Cerebellar nuclear complex (tissue), 1 donor: ENCODE measurements at places on chromosomes 7 and 10.

DNA sequence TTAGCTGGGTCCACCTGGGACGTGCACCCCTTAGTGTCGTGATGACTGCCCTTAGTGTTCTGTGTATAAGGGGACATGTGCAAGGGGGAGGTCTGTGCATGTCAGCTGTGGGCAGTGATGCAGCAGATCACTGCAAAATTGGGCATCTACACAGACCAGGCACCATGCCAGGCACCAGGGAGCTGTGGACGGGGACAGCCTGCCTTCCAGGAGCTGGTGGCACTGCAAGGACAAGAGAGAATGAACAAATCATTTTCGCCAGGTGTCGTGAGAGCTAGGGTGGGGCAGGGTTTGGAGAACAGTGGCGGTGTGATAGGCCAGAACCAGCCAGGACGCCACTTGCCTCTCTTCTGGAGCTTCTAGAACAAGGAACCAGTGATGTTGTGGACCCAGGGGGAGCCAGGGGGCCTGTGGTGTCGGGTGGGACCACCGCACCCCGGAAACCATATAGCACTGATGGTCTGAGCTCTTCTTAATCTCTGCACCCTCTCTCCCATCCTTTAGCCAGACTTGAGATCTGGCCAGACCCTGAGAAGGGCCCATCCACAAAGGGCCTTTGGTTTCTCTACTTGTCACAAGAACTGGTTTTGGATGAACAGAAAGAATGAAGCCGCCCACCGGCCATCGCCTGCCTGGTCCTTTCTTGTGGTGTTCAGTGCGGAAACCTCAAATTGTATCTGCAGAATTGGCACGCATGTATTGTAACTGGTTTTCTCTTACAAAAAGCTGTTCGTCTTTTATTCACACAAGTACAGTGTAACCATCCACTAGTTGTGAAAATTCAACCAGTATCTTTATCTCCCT lies 30.7 kb downstream of the PRF1 start:
- DNase-seq: no peak

DNA sequence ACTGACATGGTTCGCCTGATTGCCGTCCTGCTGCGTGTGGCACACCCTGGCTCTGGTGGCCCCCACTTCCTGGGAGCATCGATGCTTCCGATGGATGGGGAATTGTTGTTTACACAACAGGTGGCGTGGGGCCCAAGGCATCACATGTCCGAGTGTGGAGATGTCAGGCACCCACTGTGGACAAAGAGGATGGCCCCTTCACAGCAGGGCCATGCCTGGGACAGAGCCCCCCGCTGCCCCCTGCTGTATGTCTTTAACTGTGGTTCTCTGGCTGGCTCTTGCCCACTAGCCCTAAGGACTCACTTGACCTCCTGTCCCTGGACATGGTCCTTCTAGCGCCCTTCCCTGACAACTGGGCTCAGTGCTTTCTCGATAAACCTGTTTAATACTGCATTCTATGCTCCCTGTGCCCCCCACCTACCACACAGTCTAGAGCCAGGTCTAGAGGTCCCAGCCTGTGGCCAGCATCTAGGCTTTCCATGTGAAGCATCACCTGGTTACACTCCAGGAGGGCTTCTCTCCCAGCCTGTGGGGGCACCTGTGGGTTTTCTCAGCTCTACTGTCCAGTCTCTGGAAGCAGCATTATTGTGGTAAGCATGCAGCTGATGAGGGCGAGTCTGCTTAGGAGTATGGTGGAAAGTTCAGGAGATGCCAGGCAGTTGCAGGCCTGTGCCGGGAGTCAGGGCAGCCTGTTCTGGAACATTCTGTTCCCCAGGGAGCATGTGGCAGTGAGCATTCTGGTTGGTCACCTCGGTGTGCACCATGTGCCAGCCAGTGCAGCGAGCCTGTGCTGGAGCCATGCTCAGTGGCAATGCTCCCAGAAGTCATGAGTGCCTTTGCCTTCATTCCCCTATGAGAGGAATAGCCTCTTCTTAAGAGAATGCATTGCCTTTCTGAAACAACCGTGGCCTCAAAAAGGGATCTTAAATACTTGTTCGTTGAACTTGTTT lies 10.4 kb downstream of the ADCY1 start:
- DNase-seq: no peak

DNA sequence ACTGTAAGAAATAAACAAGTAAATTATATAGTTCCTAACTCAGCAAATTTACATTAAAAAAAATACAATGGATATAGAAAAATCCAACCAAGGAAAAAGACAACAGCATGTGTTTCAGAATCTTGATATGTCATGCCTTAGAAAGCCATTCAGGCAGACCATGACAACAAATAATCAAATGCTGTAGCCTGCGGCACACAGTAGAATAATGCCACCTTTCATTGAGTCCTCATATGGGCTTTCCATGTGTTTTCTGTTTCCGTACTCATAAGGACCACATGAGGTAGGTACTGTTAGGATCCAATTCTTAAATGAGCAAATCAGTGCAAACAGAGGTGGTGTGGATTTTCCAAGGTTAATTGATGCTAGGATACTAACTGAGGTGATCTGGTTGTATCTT lies 138.6 kb downstream of the CUBN start:
- DNase-seq: no peak

- DNase-seq: no peak
Observed at GRCh38 chr10:3950676-3951275, 165.8 kb upstream of the KLF6 start.

- no peak for DNase-seq
Observed at GRCh38 chr7:80637911-80638765, at the start of gene CD36. Gene CD36, plus strand, starts transcription at chr7:80638642. Its CDS starts 8,099 bp downstream, at chr7:80646741.

GRCh38 chr10:29553544-29554250 lies 81.1 kb downstream of the SVIL start:
- DNase-seq: no peak

- no peak for DNase-seq
Observed at GRCh38 chr7:31311552-31311951, 29.0 kb downstream of the NEUROD6 start.

DNA sequence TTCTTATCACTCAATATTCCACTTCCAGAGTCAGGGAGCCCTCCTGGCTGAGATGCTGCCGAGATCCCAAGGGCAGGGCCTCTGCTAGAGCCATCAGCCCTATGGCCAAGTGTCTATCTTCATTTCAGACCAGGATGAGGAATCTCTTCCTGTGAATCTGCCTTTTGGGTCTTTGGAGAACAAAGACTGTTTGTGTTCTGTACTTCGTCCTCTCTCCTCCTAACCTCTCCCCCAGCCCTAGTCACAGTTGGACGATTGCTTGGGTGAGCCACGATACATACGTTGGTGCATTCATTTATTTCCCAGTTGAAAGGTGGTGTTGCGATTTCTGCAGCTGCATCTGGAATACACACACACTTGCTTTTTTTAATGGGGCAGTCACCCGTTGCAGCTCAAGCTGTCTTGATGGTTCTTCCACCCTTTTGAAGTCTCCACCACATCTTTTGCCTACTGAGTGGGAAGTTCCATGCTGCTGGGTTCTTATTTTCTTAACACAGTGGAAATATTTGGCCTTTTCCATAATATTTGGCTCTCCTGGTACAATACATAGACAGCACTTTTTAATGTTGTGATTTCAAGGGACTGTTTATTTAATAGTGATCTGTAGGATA lies 26.7 kb downstream of the SH3PXD2A start:
- no peak for DNase-seq

GRCh38 chr10:3906511-3907111 lies 121.6 kb upstream of the KLF6 start:
- DNase-seq: no peak

DNA sequence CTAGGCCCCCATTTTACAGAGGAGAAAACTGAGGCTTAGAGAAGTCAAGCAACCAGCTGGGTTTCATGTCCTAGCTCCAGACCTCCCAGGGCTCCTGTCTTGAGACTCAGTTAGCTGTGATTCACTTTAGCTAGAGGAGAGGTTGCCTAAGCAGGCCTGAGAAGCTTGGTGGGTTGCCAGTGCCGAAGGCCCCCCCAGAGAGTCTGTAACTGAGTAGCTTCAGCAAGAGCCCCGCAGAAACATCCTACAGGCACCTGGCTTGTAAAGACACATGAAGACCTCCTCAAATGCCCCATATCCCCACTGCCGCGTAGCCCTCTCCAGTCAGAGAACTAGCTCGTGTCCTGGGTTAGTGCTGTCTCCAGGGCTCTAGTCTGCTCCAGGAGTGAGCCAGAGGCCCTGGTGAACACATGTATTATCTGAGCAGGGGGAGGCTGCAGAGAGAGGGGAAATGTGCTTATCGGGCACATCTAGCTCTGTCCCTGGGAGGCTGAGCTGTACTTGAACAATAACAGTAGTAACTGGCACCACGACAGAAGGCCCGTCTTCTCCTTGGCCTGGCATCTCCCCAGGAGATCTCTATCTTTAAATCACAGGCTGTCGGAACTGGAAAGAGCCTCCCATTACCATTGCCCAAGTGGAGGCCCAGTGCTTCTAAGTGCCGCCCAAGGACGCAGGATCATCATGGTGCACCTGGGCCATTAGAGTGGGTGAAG lies 28.9 kb downstream of the UNC5B start:
- DNase-seq: no peak
